Activated CD4-positive, CD25-positive, alpha-beta regulatory T cell treated with anti-CD3 and anti-CD28 coated beads, Interleukin-2, amount 50 U/mL, for 24 hours (primary cell): ENCODE measurements at places on chromosomes 1 and 21.

GRCh38 chr1:162663086-162663485, 30.8 kb downstream of the DDR2 start:
- no peak for ATAC-seq

DNA sequence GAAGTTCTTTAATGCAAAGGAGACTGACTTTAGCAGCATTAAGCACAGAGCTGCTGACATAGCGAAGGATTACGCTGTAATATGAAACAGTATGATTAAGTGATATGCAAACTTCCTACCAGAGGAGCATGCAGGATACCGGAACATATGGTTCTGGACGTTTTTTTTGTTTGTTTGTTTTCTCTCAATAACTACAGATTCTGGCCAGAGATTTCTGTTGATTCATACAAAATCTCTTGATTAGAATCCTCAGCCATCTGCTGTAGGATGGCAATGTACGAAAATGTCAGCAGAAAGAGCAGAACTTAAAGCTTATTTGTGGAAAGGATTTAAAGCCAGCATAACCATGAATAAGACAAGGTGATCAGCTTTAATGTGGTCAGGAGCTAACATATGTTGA, 970.7 kb downstream of the KCNT2 start:
- ATAC-seq: no peak

- ATAC-seq: no peak
Measured at GRCh38 chr1:211944733-211945500, 90.4 kb downstream of the INTS7 start.

- ATAC-seq: no peak
Measured at GRCh38 chr1:77756052-77756754, 3.4 kb downstream of the USP33 start.

DNA sequence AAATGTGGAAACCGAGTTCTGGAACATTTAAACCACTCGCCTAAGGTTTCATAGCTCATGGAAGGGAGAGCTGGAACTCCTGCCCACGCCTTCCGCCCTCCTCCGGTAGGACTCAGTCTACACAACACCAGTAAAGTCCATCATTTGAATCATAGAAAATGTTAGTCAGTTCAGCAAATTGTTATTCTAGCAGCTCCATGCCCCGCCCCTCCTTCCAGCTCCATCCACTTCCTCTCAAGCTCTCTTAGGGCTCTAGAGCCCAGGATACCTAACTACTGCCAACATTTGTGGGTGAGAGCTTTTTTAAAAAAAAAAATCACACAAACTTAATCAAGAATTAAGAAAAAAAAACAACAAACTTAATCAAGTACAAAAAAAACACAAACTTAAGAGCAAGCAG, 121.8 kb downstream of the TBX15 start:
- ATAC-seq: no peak

DNA sequence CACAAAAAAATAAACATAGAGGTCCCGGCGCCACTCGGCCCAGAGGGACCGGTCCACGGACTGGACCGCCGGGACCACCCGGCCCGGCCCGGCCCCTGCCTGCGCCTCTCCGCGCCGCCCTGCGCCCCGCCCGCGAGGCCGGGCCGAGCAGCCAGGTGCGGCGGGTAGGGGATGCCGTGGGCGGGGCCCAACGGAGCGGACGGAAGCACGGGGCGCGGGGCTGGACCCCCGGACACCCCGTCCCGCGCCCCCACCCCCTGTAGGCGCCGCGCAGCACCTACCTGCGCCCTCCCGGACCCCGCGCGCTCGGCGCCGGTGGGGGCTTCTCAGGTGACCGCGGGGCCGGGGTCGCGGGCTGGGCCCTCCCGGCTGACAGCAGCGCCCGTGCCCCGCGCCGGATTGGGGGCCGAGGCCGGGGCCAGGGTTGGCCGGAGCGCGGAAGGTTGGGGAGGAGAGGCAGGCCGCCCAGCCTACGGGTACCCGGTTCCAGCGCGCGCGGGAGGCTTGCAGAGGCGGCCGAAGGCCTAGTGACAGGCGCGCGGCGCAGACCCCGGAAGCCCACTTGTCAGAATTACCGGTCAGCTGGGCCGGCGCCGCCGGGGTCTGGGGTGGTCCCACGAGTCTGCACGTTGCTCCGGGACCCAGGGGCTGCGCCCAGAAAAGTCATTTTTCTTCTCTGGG, 351.9 kb upstream of the CAMK1G start:
- ATAC-seq: no peak

GRCh38 chr1:225257081-225257480, 170.8 kb downstream of the LBR start:
- no peak for ATAC-seq

DNA sequence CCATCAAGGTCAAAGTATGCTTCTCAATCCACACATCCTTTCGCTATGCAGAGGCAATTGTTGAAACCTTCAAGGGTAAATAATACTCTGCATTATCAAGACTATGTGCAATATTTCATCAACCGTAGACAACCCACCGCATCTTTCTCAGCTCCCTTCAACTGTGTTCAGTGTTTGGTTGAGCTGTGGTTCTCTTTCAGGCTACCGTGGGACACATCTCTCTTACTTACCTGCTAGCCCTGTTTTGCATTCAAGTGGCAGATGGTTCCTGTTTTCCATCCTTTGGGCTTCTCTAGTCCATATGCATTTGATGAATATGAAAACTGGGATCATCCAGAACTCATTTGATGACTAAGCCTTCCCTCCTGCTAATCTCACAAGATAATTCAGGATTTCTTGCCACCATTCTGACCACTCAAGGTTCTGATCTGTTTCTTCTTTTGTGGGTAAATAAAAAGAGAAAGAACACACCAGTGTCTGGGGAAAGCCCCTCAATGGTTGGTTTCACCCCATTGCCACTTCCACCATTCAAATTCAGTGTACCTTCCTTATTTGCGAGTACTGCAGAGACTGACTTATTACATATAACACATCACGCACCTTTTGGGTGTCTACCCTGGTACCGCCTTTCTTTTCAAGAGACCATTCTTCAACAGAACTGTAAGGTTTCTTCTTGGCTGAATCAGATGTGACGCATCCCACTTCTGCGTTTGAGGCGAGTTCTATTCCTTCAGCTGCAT, 61.7 kb downstream of the BACE2 start:
- no peak for ATAC-seq

DNA sequence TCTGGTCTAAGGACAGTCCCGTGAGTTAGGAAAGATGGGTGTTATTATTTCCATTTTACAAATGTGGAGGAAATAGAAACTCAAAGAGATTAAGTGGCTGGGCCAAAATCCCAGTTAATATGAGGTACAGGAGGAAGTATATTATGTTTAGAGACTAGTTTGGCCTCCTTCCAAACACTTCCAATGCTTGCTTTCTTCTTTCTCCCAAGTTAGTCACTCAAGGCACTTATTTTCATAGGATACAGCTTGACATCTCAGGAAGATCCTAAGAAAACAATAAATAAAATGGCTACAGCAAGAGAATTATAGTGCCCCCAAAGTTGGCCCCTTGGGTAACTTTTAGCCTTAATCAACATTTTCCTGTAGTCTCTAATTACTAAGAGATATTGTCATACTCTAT, 47.5 kb upstream of the IPO9 start:
- ATAC-seq: no peak

DNA sequence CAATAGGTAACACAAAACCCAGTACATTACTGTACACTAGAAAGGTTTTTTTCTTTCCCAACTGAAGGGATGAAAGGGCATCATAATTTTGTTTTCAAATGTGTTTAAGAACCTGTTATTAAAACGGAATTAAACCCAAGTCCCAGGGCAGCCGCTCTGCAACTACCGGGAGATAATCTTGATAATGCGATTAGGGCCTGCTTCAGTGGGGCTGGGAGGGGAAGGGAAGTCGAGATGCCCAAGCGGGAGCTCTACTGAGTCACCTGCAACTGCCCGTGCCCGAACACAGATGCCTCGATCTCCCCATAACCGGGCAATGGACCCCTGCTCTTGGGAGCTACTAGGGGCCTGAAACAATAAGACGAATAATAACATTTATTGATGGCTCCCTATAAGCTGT, 61.4 kb downstream of the KAZN start:
- no peak for ATAC-seq

- no peak for ATAC-seq
Measured at GRCh38 chr1:32052887-32053286, 19.9 kb upstream of the TMEM39B start.

DNA sequence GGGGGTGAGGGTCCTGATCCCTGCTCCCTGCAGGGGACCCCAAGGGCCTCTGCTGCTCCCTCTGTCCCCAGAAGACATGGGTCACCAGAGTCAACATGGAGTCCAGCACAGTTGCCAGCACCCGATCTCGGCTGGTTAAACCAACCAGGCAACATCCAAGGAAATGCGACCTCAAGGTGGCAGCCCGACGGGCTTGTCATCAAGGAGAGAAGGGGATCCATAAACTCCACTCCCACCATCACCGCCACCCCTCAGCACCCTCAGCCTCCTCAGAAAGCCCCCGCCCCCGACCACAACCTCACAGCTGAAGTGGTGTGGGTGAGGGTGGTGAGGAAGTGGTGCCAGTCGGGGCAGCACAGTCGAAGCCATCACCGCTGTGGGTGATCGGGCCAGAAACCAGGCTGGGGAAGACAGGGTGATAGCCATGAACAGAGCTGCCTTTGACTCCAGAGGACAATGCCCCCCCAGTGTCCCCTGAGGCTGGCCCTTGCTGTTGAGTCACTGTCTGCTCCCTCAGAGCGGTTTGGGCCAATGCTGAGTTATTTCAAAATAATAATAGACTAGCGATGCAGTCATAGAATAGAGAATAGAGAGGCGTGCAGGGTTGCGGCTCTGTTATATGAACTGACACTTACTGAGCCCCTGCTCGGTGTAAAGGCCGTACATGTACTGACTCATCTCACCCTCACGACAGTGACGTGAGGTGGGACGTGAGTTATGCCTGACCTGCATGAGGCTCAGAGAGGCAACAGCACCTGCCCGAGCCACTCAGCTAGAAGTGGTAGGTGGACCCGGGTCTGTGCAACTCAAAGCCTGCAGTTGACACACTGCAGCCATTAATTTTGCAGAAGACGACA, 88.7 kb upstream of the IFFO2 start:
- ATAC-seq: peak; percentile 35

GRCh38 chr21:17512253-17513213, at the start of gene CXADR:
Gene CXADR, plus strand, starts transcription at chr21:17513043. Its CDS starts 87 bp downstream, at chr21:17513130.
- ATAC-seq: peak; percentile 89

- ATAC-seq: no peak
Measured at GRCh38 chr1:115306146-115306545, 31.9 kb downstream of the NGF start.

DNA sequence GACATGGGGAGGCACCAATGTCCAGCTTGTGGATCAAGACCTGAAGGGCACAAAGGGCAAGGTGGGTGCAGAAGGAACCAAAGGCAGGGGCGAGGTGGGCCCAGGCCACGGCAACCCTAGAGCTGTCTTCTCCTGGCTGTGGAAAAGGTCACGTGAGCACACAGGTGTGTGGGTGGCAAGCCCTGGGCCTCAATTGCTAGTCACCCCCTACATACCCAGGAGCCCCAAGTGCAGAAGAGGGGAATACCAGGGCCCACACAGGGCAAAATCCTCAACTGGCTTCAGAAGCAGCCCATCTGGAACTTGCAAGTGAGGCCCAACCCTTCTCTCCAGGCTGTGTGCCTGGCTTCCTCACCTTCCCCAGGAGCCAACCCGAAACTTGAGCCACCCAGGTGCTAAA, 25.6 kb downstream of the ZBTB17 start:
- peak; percentile 25 for ATAC-seq

DNA sequence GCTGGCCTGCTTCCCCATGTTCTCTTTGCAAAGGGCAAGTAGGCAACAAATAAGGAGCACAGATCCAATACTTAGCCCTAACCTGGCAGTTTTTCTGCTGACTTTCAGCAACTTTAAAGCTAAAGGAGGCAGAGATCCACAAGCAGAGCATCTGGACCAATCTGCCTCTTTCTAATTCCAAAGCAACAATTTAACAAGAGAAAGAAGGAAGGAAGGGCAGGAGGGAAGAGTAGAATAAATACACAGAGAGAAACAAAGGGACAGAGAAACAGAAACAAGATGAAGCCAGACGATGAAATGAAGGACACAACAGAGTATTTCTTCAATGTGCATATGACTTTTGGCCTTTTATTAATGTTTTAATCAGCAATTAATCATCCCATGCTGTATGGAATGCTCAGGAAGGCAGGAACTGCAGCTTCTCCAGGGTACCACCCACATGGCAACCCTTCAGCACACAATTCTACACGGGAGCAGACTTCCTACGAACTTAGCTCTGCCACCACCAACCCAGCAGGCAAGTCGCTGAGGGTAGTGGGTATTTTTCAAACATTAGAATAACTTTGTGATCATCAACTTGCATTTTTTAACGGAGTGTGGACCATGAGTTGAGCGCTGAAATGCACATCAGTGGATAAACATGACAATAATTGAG, 15.3 kb downstream of the CLCC1 start:
- no peak for ATAC-seq

DNA sequence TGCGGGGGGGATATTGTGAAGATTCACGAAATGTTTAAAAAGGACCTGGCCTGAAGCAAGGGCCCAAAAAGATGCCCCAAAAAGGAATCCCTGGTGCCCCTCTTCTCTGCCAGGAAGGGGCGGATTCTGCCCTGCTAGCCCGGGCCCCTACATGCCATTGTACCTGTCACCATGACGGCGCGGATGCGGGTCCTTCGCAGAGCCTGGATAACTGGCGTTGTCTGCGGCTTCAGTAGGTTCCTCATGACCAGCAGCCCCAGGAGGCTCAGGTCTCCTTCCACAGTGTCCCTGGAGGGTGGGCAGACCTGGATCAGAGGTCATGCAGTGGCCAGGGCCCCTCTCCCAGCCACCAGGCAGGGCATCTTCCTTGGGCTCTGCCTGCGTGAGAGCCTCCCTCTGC, 11.2 kb upstream of the MFAP2 start:
- ATAC-seq: no peak

- ATAC-seq: no peak
Measured at GRCh38 chr1:232059726-232060374, 433.3 kb downstream of the DISC1 start.

DNA sequence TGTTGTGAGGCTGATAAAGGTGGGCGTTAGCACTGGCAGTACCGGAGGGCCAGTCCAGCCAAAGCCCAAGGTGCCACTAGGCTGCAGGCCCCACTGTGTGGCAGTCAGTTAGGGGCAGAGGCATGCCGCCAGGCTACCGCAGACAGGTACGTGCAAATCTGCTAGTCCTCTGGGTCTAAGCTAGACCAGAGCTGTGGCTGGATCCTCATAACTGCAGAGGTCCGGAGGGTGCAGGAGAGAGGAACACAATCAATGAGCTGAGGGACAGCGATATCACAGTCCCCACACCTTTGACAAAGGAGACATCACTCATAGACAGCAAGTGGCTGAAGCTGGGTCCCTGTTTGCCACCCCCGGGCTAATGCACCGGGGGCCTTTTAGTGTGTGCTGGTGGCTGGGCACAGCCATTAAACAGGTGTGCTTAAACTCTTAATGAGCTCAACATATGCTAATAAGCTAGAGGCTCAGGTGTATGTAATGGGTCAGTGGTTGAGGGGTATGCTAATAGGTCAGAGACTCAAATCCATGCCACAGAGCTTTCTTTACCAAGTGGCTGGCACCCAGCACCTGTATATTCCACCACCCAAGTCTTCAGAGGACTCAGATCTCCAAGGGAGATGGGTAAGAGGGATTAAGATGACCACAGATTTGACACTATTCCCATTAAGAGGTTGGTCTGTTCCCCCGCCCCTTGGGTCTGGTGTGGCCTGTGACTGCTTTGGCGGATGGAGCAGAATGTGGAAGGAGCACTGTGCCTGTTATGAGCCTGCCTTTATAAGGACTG, 82.0 kb downstream of the GLIS1 start:
- ATAC-seq: no peak
